Head of caudate nucleus (tissue), 42 donors: ENCODE measurements at places on chromosomes 12 and 14.

DNA sequence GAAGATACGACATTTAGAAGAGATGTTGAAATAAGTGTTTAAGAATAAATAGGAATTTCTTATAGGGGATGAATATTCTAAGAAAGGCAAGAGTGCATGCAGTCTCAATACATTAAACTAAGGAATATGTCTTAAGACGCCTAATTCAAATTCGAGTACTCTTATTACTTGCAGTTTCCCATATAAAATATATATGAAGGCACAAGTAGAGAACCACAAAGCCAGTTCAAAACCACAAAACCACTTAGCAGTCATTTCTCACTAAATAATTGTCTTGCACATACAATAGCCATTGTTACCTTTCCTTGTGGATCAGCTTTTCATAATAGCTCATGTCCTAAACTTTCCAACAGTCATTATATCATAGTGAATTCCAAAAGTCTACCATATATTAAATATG lies 91.0 kb upstream of the MON2 start:
- no peak for DNase-seq

DNA sequence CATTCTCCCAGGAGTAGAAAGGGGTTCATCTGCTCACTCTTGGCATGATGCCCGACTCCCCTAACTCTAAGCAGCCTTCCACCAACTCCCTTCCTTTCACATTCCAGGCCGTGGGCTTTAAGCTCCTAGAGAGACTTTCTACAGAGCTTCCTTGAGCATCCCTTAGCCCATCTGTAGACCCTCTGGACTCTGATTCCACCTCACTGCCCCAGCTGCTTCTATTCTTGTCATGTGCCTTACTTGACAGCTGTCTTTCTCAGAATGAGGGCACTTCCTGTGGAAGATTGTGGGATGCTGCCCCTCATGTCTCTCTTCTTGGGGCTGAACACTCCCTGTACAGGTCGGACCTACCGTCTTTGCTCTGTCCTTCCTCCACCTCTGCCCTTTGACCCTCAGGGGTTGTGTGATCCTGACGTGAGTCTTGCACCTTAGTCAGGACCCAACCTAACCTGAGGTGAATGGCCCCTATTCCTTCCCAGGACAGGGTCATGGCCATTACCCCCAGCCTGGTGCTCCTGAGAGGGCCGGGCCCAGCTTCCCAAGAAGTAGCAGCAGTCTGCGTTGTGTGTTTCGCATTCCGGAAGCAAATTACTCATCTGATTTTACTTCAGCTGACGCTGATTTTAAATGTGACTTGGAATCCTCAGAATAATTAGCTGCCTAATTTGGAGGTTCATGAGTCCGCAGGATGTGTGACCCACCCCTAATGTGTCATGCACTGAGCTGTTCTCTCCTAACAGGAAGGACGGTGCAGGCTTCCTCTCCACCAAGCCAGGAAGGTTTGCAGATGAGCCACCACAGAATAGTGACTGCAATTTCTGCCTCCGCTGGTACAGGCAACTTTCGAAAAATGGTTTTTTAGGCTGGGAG lies 2.7 kb upstream of the GALNT6 start:
- no peak for DNase-seq

- no peak for DNase-seq
These were observed 306.3 kb downstream of the ATP23 start for GRCh38 chr12:58247633-58248032.

GRCh38 chr12:61111218-61111617 lies 1149.0 kb upstream of the USP15 start:
- DNase-seq, result no peak

GRCh38 chr12:117699575-117699974 lies 269.2 kb downstream of the KSR2 start:
- DNase-seq, result no peak

DNA sequence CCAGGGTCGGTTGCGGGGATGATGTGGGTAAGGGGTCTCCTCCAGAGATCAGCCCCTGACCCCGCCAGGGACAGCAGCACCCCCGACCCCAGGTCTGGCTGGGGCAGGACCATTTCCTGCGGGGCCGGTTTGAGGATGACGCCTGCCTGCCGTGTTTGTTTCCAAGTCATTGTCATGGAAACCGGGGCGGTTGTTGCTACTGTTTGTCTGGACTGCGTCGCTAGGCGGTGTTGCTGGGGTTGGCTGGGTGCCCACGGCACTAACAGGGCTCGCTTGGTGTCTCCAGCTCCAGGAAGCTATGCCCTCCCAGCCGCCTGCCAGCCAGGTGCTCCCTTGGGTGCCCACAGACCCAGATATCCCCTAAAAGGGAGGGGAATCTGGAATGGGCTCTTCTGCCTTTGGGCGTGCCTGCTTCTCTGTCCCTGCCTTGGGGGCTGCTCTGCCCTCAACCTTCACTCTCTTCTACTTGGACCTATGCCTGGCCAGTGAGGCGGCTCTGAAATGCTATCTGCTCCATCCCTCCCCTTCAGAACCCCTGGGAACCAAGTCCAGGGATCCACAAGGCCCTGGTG lies 4.7 kb upstream of the CRIP1 start:
- DNase-seq, result peak; percentile 77

DNA sequence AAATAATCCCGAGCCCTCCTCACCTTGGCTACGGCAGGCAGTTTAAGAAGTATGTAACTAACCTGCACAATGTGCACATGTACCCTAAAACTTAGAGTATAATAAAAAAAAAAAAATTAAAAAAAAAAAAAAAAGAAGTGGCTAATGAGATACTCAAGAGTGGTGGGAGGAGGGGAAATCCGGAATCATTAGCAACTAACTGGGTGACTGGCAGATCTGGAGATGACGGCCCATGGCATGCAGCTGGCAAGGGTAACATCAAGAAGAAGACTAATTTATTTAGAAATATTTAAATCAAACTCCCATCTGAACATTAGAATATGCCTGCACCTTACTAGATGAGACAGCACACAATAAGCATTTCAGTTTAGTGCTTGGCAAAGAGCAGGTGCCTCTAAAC lies 52.3 kb upstream of the TMCC3 start:
- no peak for DNase-seq

GRCh38 chr14:96805956-96806355 lies 8.8 kb downstream of the VRK1 start:
- no peak for DNase-seq

DNA sequence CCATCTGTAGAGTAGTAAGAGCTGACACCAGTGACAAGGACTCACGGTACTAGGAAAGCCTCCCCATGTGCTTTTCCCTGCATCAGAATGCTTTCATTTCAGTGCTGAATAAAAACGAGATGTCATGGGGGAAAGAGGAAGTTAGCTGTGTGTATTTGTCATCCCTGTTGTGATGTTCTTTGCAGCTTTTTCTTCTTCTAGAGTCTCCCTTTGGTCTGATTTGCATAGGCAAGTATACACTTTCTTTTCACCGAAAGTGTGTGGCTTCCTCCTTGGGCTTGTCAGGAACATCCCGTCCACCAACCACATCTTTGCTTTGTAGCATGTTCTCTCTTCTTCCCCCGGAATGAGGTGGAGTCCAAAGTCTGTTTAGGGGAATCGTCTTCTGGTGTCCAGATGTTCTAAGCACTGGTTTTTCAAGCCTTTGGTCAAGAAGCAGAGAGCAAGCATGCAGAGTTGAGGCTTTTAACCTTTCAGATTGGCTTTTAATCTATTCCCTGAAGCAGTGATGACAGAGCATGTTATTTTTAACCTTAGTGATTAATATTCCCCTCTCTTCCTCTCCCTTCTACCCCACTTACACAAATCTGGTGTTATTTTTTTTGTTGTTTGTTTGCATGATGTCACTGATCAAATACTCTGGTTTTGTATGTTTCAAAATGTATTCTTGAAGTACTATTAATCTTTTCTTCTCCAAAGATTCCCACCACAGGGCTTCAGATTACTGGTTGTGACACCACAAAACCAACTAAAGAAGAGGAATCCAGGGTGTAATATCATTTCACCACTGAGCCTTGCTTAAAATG lies 163.4 kb downstream of the SAMD4A start:
- DNase-seq, result peak; percentile 15

DNA sequence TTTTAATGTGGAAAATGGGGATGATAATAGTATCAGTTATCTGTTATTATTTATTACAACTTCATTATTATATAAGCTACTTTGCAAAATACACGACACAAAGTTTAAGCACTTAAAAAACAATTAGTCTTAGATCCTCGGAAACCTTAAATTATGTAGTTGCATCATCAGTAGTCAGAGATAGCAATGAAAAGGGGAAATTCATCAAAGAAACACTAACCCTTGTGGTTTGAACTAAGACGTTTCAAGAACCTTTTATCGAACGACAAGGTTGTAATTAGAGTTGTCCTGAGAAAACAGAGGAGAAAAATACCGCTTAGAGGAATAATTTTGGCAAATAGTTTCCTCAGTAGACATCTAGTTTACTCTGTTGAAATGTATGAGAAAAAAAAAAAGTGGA lies 198.5 kb downstream of the PTPRO start:
- DNase-seq, result no peak

- no peak for DNase-seq
These were observed 3.0 kb upstream of the PIANP start for GRCh38 chr12:6703631-6704030.

GRCh38 chr14:68678471-68678870 lies 114.4 kb downstream of the ZFP36L1 start:
- DNase-seq, result no peak

DNA sequence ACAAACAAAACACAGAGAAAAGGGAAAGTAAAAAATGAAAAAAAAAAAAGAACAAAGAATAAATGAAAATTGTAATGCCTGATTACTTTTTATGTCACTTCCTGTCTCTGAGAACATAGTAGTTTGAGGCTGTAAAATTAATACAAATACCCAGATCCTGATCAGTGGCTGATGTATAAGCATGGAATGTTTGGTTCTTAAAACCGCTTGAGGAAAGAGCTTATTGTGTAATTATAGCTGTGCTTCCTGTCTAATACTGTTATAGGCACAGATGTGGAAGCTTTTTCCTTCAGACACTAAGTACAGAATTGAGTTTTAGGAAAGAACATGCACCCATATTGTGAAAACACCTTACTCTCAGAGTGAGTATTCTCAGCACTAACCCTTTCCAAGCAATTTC lies 86.9 kb downstream of the AVPR1A start:
- DNase-seq, result no peak
